ENCODE measurements at places on chromosomes 1 and 21.

DNA sequence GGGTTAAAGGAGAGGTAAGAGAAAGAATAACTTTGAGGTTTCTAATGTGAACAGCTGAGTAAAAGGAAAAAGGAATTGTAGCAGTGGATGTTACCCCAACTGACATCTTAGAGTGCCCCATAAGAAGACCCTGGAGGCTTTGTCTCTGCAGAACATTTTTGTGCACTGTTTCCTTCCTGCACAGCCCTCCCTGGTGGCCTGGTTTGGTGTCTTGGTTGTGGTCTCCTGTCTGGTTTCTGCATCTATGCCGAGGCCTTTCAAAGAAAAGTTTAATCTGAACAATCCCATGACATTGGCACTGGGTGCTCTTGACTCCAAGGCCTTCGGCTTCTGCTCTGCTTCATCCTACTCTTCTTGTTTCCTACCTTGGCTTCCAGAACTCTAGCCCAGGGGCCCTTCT, 57.8 kb downstream of the RHOU start:
- DNase-seq: no peak

GRCh38 chr1:177958092-177958491, 11.8 kb downstream of the SEC16B start:
- DNase-seq: no peak

- no peak for DNase-seq
Measured at GRCh38 chr21:35333831-35334618, 284.9 kb upstream of the RUNX1 start.

- no peak for DNase-seq
Measured at GRCh38 chr21:15204140-15204969, 139.6 kb upstream of the NRIP1 start.

DNA sequence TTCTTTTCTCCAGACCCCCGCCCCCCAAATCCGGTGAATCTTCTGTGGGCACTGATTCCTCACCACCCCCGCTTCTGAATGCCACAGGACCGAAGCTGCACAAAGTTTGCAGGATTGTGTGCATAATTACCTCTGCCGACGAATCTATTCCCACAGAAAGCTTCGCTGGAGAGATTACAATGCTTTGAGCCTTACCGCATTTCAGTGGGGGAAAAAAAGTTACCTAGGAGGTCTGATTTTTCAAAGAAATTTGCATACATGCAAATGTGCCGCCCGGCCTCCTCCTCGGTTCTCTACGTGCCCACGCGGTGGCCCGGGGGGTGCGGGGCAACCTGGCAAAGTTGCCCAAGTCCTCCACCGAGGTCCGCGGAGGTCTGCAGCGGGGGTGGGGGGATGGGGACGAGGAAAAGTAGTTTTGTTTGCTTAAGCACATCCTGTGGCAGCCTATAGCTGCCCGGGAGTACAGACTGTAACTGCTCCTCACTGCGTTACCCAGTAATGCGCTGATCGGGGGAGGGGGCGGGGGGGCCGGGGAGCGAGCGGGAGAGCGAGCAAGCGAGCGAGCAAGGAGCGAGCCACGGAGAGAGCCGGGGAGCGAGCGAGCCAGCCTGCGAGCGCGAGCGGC, 563 bp upstream of the NFIA start:
- peak; percentile 29 for DNase-seq

GRCh38 chr1:37647281-37647680, 12.6 kb upstream of the RSPO1 start:
- no peak for DNase-seq

- no peak for DNase-seq
Measured at GRCh38 chr1:66505671-66506392, 28.1 kb upstream of the SGIP1 start.

DNA sequence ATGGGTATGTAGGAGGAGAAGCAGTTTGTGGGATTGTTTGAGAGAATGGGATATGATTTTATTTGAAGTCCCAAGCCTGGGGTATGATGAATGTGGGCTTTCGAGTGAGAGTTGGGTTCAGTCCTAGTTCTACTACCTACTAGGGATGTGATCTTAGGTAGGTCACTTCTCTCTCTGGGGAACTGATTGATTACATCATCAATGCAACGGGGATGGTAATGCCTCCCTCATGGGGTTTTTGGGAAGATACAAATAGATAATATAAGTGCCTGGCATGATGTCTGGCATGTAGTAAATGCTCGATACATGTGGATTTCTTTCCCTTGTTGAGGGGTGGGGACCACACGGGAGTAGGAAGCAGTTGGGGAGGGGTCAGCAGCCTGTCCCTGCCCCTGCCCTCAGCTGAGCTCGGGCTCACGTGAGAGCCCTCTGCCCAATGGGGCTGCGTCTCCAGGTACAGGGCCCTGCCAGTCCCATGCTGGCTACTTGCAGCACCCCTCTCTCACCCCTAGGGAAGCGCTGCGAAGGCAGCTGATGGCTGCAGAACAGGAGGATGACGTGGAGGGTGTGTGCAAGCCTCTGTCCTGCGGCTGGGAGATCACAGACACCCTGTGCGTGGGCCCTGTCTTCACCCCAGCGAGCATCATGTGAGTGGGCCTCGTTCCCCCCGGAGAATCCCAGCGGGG, 38.7 kb downstream of the AZIN2 start:
- DNase-seq: no peak

GRCh38 chr1:168861421-168862004, 132.5 kb upstream of the DPT start:
- DNase-seq: no peak

DNA sequence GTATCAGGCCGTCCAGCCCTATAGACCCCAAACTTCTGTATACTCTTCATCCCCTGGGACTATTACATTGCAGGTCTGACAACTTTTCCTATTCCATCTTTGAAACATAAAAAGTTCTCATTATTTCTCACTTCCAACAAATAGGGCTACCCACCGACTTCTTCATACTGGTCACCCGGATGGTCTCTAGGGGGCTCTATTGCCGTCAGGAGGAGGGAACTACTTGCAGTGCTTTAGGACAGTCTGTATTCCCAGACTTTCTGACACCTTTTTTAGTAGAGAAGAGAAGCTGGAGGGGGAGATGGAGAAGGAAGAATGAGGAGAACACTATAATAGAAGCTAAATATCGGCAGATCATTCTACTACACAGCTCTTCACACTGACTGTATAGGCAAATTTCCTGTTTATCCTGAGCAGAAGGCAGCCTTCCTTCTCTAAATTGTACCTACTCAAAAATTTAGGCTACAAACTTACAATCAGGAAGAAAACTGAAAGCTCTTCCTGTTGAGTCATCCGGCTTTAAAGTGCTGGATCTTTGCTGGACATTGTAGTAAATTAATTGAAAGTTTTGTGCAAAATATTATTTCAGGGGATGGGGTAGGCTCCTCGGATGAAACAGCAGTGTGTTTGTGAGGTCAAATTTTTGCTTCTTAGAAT, 54.6 kb downstream of the CDC7 start:
- no peak for DNase-seq

DNA sequence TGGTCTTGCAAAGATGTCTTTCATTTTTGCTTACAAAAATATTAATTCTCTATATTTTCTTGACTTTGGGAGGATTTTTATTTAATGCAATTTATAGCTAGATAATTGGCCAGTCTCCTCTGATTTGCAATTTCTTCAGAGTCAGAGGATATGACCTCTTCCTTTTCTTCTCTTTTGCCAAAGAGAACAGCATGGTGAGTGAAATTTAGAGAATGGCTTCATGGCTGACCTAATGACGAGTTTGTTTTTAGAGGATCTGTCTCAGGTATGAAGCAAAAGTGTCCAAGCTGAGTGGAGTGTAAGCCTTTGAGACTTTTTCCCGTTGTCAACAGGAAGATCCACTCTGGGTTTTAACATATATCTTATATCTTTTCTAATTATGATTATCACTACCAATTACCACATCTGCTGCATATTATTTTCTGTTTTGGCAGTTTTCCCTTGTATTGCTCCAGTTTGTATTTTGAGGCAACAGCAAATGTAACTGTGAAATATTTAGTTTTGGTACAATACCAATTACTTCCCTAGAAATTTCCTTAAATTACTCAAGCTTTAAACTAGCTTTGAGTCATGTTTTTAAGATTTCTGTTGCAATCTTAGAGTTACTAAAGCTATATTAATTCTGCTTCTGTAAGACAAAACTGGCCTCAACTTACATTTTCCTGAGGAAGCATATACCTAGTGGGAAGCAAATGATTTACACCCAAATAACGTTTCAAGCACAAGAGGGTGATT, 332.8 kb upstream of the ZRANB2 start:
- no peak for DNase-seq

- no peak for DNase-seq
Measured at GRCh38 chr21:32977216-32977615, 48.5 kb upstream of the OLIG2 start.

- DNase-seq: no peak
Measured at GRCh38 chr1:170200161-170200560, 54.4 kb downstream of the NTMT2 start.

- DNase-seq: no peak
Measured at GRCh38 chr21:14533499-14534428, 12.4 kb downstream of the SAMSN1 start.

- no peak for DNase-seq
Measured at GRCh38 chr1:220294846-220295301, 22.6 kb upstream of the RAB3GAP2 start.

GRCh38 chr1:16954579-16954978, 25.8 kb downstream of the MFAP2 start:
- DNase-seq: no peak

GRCh38 chr1:98700228-98700627, 38.7 kb downstream of the SNX7 start:
- no peak for DNase-seq

DNA sequence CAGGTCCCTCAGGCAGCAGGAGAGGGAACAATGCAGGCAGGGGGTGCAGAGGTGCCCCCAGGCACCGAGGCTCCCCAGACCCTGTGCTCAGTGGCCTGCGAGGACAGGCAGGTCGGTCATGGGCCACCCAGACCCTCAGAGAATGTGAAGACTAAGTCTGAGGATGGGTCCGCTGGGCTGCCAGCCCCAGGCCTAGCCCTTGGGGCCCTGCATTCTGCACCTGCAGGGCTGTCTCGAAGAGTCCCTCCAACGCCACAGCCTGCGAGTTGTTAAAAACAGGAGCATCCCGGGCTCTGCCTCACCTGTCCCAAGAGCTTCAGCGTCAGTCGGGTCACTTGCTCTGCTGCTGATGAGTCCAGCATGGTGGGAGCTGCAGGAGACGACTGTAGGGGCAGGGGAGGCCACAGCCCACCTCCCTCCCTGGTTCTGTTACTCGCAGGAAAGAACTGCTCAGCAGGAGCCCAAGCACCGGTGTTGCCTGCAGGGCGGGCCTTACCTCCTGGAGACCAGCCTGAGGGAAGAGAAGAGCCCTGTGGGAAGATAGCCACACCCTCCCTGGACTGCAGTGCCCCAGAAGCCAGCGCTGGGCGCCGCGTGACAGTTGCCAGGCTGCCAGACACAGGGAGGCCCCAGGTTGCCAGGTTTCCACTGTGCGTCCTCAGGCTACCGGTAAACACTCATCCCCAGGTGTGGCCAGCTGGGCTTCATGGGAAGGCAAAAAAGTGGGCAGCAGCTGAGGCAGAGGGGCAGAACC, 5.8 kb downstream of the C21orf58 start:
- no peak for DNase-seq

GRCh38 chr1:14915356-14916054, 238.0 kb upstream of the TMEM51 start:
- DNase-seq: peak; percentile 7

DNA sequence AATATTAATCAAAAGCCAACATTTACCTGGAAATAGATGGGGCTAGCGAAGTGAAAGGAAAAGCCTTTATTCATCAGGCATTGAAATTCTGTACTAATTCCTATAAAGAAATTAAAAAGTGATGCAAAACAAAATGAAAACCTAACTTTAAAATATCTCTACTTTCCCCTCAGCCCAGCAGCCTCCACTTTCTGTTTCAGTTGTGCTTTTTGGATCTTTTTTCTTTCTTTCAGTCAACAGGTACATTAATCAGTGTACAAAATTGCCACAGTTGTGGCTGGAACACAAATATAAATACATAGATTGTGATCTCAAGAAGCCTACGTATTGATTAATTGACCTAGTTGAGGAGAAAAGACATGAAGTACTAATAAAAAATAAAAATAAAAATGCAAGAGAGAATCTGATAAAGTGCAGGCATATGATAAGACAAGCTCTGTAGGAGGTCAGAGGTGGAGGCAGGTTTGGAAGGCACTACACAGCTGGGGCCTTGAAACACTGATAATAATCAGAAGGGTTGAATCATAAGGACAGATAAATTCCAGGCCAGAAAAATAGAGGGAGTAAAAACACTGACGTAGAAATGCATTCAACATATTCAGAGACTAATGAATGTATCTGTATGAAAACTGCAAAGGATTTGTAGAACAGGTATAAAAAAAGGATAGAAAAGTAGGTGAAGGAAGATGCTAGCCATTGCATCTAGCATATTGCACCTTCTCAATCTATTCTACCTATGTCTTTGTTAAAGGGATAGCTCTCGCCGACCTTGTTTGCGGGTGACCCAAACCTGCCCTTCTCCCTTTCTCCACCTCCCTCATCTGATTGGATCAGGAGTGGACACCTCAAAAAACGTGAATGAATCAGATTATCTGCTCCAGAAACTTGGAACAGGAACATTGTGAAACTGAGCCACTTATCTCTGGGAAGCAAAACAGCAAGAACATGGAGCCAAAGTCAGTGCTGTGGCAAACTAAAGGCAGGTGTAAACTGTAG, 607.8 kb upstream of the ADGRL2 start:
- DNase-seq: no peak

GRCh38 chr1:65942476-65942875, 149.8 kb downstream of the PDE4B start:
- no peak for DNase-seq

GRCh38 chr1:156356262-156356874, 12.6 kb upstream of the RHBG start:
- no peak for DNase-seq

GRCh38 chr1:1582585-1583346, 8.1 kb upstream of the SSU72 start:
- DNase-seq: no peak

- DNase-seq: no peak
Measured at GRCh38 chr21:32828908-32829307, 57.4 kb upstream of the PAXBP1 start.

GRCh38 chr1:70641868-70642267, 230.8 kb downstream of the CTH start:
- no peak for DNase-seq

DNA sequence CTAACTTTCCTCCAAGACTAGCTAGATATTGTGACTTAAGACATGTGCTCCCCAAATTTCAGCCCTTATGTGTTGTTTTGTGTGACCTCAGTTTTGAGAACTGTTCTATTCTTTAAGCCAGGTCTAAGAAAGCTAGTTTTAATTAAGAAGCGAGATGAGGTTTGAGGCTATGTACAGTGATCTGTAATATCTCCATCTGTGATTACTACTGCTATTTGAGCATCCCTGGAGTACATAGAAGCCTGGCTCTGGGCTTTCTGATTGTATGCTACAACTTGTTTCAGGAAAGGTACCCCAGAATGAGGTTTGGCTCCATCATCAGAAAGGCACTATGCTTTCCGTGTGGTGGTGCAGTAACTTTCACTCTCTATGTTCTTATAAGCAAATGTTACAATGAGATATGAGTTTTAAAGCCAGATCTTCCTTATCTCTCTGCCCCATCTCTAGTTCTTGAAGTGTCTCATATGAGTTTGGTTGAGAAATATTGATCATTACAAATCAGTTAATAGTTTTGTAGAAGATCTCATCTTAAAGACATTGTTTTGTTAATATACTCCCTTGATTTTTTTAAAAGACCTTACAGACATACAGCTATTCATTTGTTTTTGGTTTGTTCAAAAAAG, 605 bp downstream of the RGS4 start:
- no peak for DNase-seq
